Mucosa of descending colon (tissue), 3 donors: ENCODE measurements at places on chromosomes 2 and 18.

GRCh38 chr2:64311191-64311910, 142.6 kb upstream of the LGALSL start:
- no peak for DNase-seq

DNA sequence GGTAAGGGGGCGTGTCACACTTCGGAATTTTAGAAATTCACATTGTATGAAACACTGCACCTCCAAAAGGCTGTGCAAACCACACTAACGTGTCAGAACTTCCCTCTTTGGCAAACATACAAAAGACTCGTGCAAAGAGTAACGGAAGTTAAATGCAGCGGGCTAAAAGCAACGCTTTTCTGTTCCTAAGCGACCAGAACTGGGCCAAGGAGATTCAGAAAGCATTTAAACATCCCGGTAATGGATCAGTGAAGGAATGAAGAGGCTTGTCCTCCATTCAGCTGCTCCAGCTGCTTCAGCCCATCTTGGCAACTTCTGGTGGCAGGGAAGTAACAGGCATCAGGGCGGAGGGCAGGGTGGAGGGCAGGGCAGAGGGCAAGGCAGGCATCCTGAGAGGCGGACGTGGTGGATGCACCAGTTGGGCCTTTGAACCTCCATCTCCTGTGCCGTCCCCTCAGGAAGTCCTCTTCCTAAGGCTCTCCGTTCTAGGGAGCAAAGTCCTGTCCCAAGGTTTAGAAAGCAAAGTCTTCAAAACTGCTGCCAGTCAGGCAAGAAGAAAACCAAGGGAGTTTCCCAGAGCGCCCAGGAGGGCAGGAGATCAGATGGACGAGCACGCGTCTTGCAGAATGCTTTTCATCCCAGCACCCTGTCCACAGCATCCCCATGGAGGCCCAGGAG, 230.7 kb downstream of the ZNF516 start:
- no peak for DNase-seq

GRCh38 chr18:47110492-47111274, 39.6 kb downstream of the HDHD2 start:
- no peak for DNase-seq

- no peak for DNase-seq
Observed at GRCh38 chr2:43262951-43263350, 36.5 kb upstream of the ZFP36L2 start.

DNA sequence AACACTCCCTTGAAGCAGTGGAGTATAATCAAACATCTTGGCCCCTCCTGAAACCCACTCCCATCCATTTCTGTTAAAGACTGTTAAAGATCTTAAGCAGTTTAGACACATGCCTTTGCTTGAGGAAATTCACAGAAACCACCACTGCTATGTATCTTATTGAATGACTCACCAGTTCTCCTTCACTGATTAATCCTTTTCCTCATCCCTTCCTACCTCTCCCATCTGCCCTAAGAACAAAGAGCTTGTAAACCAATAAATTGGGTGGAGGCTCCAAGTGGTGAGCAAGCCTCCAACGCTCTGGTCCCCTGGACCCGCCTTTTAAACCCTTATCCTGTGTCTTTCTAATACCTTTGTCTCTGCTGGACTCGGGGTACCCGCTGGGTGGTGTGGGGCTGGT, 746.1 kb downstream of the LRP1B start:
- no peak for DNase-seq

GRCh38 chr2:187989925-187990623, 301.6 kb upstream of the GULP1 start:
- no peak for DNase-seq

DNA sequence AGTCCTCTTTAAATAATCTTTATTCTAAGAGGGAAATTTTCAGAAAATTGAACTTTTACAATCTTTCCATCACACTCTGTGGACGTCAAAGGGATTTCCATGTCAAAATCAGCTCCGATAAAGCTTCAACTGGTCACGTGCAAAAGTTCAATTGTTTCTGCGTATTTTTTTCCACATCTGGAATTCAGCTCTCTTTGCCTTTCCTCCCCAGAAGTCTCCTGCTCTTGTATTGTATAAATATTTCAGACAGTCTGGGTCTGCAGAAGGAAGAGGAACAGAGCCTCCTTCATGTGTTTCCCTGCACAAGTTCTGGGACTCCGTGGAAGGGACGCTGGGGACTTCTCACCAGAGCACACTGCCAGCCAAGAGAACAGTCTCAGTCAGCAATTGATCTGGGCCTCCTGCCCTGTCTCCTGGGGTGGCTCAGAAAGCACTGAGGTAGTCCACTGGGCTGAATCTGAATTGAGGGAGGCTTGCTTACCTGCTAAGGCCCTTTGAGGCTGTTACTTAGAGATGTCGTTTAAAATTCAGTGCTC, 251.5 kb downstream of the TFCP2L1 start:
- DNase-seq = no peak

GRCh38 chr2:197888321-197888720, 83.9 kb downstream of the PLCL1 start:
- DNase-seq = no peak

- DNase-seq = no peak
Observed at GRCh38 chr2:149989447-149990063, 402.0 kb upstream of the MMADHC start.

DNA sequence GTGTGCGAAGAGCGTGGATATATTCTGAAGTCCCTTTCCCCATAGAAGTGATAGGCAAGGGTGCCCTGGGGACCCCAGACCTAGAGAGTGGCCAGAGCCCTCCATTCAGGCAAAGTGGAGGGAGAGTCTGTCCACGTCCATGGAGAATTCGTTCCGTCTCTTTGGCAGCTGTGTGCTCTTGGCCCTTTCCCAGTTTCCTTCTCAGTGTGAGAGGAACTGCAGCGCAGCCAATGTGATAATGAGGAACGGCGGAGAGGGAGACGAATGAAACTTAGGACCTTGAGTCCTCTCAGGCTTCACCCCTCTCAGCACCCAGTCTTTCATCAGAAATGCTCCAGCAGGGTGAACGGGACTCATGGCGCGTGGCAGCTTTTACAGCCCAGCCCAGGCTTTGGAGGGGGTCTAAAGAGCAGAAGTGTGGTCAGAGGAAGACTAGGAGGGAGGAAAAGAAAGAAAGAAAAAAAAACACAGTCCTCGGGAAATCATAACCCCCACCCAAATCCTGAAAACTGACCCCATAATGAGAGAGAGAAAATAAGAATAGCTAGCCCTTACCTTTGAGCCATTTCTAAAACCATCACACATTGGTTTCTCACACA, 95.0 kb upstream of the RIOK3 start:
- DNase-seq = peak; percentile 45

- peak; percentile 69 for DNase-seq
Observed at GRCh38 chr2:236343400-236344161, 79.4 kb upstream of the ASB18 start.

GRCh38 chr2:72920318-72921087, 3.2 kb downstream of the EMX1 start:
- no peak for DNase-seq

DNA sequence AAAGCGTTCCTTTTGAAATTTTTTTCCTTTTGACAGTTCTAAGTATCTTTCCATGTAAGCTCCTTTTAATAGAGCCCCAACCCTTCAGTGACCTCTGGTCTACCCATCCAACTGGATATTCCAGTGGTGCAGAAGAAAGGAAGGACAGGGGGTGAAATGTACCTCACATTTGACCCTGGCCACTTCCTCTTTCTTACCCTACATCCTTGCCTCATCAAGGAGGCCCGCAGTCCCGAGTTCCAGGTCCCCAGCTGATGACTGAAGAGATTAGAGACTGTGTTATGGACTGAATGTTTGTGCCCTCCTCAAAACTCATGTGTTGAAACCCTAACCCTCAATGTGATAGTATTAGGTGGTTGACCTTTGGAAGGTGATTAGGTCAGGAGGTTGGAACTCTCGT, 158.1 kb downstream of the RBM43 start:
- DNase-seq = no peak

DNA sequence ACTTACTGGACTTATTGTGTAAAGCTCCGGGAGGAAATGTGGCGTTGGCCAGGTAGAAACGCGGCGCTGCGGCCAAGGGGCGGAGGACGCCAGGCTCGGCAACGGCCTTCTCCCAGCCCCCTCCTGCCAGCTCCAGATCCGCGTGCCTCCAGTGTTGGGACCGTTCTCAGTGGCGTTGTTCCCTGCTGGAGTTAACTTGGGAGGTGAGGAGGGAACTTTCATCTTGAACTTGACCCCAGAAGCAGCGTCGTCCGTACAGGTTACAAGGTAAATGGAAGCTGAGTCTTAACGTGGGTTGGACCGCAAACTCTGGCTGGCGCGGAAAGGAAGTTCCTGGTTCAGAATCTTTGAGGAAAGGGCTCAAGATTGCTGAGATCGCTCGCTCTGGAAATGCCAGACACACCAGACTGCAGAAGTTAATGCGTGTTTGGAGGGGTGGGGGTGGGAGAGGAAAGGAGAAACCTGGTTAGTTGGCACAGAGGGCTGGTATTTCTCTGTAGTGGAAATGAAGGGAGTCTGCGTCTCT, 1.3 kb downstream of the TANC1 start:
- DNase-seq = peak; percentile 57

- DNase-seq = no peak
Observed at GRCh38 chr2:133603109-133603508, 34.8 kb upstream of the NCKAP5 start.

- DNase-seq = no peak
Observed at GRCh38 chr2:107808959-107809358, 17.7 kb upstream of the RGPD4 start.

GRCh38 chr2:217743966-217744761, 258.6 kb downstream of the TNS1 start:
- DNase-seq = no peak

DNA sequence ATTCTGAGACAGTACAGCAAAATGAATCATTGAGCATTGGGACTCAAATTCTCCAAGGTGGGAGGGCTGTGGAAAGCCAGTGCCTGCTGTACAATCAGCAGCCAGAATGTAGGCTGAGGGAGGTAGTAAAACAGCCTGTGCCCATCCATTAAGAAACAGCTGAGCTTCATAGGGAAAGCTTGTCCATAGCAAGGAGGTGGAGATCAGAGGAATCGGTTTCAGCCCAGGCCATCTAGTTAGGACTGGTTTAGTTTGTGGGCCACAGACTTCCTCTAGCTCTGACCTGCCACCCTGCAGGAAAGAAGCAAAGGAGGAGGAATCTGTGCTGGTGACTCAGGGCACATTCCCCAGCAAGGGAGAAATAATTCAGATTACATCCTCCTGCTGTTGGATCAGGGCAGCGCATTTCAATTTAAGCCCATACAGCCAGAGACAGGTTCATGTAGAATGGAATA, 333.4 kb downstream of the SETBP1 start:
- no peak for DNase-seq

DNA sequence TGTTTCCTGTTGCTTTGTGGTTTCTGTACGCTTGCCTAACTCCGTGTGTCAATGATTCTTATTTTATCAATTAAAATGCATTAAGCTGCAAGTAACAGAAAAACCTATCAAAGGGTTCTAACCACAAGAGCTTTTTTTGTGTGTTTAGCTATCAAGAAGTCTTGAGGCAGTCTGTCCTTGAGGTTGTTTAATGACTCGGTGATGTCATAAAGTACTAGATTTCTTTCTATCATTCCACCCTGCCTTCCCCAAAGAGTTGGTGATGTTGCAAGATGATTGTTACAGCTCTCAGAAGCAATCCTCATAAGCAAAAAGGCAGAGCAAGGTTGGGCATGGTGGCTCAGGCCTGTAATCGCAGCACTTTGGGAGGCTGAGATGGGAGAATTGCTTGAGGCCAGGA, 51.9 kb upstream of the SPTBN1 start:
- DNase-seq = no peak

DNA sequence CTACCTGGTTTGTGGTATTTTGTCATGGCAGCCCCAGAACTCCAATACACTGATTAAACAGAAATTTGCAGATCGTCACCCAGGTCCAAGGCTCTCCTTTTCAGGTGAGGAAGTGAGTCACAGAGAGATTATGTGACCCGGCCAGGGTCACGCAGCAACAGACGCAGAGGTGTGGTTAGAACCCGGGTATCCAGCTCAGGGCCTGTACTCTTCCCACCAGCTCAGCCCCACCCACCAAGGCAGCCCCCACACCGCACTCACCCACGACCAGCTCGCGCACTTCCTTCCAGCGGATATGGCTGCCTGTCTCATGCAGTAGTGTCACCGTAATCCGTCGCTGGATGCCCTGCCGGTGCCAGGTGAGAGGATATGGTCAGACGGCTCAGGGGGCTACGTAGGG, 48.1 kb downstream of the AQP12A start:
- DNase-seq = no peak

DNA sequence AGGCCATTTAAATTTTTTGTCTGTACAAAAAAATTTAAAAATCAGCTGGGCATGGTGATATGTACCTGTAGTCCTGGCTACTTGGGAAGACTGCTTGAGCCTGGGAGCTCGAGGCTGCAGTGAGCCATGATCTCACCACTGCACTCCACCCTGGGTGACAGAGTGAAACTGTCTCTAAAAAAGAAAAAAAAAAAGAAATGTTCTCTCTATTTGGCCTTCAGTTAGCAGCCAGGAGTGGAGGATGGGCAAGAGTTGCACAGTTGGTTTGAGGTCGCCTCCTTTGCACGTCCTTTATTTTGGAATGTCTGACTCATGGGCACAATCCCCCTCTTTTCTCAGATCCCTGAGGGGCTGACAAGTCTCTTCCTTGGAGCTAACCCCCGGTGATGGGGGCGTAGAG, 26.3 kb downstream of the ITM2C start:
- DNase-seq = no peak

DNA sequence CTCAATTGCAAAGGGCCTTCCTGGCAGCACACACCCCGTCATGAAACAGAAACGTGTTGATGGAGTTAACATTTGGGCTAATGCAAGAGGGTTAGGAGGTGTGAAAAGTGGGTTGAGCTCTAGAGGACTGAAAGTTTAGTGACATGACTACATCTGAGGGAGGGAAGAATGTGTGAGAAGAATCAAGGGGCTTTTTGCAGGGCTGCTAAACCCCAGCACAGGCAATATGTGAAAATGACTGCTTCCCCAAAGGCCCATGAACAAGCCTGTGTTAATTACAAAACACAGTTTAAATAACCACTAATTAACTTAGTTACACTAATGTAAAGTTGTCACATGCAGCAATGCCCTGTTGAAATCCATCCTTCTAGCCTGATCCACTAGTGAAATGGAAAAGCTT, 63.4 kb upstream of the PEX13 start:
- no peak for DNase-seq

GRCh38 chr2:174535757-174536703, 49.2 kb upstream of the GPR155 start:
- no peak for DNase-seq

DNA sequence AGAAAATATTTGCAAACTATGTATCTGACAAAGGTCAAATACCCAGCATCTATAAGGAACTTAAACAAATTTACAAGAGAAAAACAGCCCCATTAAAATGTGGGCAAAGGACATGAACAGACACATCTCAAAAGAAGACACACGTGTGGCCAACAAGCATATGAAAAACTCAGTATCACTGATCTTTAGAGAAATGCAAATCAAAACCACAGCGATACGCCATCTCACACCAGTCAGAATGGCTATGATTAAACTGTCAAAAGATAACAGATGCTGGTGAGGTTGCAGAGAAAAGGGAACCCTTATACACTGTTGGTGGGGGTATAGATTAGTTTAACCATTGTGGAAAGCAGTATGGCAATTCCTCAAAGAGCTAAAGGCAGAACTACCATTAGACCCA, 64.3 kb upstream of the RBMS1 start:
- no peak for DNase-seq

GRCh38 chr2:216257089-216257488, 115.2 kb downstream of the MARCHF4 start:
- no peak for DNase-seq

- DNase-seq = no peak
Observed at GRCh38 chr18:60996326-60996725, 336.9 kb upstream of the CDH20 start.
